NCI-H187 treated with DMSO at 0.1 percent for 48 hours (cell line): ENCODE measurements at places on chromosomes 2 and 18.

GRCh38 chr2:190283783-190284182 is 35.8 kb downstream of the HIBCH start:
- DNase-seq: no peak

DNA sequence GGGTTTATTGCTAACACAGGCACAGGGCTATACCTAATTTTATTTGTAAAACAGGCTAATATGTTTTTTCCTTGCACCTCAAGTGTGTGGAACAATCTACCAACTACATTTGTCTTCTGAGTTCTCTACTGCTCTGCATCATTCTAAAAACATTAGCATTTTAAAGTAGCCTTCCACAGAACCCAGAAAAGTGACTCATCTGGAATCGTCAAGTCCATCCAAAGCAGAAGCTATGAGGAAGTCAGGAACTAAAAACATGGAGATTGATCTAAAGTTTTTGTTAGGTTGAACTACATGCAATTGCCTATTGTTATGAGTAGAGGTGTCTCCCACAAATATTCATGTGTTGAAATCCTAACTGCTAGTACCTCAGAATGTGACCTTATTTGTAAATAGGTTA is 70.9 kb downstream of the SUCLG1 start:
- DNase-seq: no peak

DNA sequence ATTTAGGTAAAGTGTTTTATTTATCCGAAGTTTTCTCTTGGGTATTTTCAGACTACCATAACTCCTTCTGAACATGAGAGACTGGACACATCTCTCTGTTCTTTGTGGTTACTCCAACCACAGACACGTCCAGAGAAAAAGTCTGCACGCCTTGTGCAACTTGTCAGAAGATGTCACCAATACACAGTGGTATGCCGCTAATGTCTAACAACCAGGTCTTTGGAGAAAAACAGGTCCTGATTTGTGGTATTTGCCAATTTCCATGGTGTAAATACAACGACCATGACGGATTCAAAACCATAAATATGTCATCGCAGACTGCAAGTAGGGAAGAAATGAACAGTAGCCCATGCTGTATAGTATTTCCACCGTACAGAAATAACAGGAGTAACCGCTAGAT is 620.6 kb upstream of the ID2 start:
- DNase-seq: no peak

- DNase-seq: no peak
These were observed 10.8 kb downstream of the ANO7 start for GRCh38 chr2:241199286-241199685.

GRCh38 chr18:56235481-56236013 is 402.8 kb downstream of the TXNL1 start:
- DNase-seq: no peak

- no peak for DNase-seq
These were observed 208.4 kb downstream of the TNS1 start for GRCh38 chr2:217794133-217794986.

DNA sequence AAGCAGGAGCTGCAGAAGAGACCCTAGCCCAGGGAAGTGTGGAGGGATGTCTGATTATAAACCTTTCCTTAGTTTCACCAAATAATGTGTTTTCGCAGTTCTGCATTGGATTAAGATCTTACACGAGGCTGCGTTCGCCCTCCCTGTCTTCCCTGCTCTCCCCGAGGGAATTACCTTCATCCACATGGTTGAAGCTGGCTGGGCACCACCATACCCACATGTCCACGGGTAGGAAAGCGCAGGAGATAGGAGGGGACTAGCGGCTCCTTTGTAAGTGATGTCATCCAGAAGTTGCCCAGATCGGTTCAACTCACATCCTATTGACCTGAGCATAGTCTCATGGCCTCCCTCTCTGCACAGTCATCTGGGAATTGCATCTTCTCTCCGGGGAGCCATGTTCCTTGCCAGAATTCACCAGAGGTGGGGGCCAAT is 1.1 kb downstream of the TTL start:
- DNase-seq: no peak

DNA sequence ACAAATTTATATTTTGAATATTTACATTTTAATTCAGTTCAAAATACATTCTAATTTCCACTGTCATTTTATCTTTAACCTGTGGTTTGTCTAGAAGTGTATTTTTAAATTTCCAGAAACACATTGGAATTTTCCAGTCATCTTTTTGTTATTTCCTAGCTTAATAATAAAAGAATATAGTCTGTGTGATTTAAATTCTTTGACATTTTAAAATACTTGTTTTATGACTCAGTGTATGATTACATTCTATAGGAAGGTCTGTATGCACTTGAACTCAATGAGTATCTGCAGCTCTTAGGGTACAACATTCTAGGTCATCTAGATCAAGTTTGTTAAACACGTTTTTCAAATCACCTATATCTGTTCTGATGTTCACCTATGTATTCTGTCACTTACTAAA is 88.3 kb upstream of the MBOAT2 start:
- no peak for DNase-seq

DNA sequence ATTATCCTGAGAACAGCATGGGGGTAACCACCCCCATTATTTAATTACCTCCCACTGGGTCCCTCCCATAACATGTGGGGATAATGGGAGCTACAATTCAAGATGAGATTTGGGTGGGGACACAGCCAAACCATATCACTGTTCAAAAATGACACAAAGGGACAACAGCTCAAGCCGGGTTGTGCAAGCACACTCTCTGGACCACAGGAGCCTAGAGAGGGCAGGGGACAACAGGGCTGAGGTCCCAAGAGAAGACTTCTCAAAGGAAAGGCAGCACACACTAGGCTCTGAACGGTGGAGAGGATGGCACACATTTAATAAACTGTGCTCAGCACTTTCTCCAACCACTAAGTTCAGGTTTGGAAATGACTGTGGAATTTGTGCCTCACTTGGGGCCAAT is 122.1 kb upstream of the PKDCC start:
- no peak for DNase-seq

DNA sequence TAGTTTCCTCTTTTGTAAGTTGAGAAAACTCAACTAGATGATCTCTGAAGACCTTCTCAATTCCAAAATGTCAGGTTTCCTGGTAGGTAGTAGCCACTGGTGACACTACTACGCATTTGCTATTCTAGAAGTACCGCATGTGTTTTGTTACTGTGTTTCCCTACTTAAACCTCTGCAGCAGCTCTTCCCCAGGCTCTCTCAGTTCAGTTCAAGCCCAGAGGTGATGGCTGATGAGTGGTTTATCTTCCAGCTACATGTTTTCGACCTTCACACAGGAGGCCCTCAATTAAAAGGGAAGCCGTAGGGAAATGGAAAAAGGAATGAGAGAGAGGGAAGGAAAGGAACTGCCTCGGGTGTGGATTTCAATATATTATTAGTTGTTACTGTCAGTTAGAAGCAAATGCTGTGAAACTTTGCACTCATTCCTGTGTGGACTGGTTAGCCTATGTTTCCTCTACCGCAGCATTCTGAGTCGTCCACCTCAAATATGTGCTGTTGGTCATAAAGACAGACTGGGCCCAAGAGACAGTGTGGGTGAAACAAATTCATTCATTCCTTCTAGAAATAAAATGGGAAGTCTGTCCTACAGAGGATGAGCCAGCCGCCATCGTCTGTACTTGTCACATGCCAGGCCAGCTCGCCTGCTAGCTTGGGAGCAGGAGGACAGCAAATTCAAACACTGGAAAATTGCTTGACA is 455.2 kb upstream of the RAB12 start:
- DNase-seq: no peak

DNA sequence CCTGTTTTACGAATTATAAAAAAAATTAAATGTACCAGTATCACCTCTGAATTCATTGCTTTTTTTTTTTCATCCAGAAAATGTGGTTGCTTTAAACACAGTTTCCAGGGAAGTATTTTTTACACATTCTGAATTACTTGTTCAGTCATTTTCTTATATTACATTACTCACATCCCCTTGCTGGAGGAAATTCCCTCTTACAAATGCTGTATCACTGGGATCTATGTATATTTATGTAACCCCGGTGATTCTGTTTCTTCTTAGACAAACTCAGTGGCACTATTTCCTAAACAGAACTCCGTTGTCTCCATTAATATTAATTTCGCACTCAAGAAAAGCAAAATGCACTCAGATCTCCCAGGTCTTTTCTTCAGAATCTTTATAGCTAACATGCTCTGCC is 1078.5 kb upstream of the ZEB2 start:
- no peak for DNase-seq

- no peak for DNase-seq
These were observed 43.1 kb upstream of the CHAC2 start for GRCh38 chr2:53724536-53724935.

DNA sequence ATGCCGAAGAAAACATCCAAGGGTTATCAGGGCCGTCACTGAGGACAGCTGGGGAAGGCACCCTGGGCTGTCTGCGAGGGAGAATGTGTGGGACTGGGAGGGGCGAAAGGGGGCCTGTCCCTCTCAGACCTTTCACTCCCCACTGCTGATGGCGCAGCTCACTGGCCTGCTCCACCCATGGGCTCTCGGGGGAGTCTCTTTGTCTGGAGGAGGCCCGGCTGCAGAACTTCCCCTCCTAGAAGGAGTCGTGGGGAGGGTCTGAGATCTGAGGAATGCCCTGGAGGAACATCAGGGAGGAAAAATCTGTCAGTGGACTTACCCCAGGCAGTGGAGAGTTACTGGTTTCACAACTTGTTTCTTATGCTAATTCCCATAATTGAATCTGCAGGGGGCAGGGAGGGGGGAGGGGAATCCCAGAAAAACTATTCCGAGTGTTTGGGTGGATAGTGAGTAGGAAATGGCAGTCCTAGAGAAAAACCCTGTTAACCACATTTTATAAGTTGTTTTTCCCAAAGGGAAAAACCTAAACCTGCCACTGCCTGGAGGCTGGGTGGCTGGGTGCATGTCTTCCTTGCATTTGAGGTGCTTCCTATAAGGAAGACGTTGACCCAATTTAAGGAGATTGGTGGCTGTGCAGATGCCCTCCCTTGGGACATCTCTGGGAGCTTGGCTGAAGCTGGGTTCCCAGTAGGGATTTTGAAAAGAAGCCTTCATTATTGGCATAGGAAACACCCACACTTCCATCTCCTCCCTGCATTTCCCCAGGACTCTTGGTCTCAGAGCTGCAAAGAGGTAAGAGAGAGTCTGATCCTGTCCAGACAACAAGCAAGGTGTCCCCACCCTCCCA is 11.7 kb upstream of the SEMA4C start:
- DNase-seq: no peak

- DNase-seq: no peak
These were observed 5.1 kb downstream of the SERPINB2 start for GRCh38 chr18:63892566-63892965.

DNA sequence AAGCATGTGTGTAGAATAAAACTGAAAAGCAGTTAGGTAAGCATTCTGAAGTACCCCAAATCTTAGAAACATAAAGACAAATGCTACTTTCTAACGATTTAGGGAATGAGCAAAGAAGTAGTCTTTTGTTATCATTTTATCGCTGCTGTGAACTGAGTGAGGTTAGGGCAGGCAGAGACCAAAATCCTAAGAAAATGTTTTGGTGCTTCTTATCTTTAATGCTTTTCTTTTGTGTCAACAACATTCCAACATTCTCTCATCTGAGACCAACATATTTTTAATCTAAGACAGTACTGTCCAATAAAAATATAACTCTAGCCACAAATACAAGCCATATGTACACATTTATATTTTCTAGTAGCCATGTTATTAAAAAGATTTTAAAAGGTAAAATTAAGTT is 789.4 kb upstream of the PIK3C3 start:
- no peak for DNase-seq

- DNase-seq: no peak
These were observed 422.8 kb upstream of the ZEB2 start for GRCh38 chr2:144942516-144943256.

DNA sequence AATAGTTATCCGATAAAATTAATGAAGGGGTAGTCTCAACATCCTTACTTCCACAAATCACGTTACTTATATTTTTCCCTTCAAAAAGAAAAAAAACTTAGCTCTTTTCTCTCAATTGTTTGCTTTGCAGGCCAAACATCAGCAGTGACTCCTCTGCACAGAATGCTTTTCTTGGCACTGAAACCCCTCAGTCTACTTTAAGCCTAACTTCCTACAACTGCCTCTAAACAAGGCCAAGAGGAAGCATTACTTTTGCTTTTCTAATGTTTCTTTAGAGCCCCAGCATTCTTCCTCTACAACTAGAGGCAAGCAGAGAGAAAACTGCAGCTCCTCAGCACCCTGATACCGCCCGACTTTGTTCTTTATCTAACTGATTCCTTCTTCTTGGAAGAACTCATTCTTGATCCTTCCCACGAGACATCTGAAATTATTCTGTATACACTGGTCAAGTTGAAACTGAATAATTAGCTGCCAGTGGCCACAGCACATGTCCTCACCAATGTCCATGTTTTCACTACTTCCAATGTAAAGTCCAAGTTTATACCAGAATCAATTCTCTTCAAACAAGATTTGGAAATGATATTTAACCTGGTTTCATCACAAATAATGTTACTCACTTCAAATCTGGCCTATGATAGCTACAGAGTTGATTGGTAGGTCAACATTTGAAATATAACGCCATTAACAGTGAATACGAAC is 55.3 kb downstream of the DTNB start:
- DNase-seq: no peak

DNA sequence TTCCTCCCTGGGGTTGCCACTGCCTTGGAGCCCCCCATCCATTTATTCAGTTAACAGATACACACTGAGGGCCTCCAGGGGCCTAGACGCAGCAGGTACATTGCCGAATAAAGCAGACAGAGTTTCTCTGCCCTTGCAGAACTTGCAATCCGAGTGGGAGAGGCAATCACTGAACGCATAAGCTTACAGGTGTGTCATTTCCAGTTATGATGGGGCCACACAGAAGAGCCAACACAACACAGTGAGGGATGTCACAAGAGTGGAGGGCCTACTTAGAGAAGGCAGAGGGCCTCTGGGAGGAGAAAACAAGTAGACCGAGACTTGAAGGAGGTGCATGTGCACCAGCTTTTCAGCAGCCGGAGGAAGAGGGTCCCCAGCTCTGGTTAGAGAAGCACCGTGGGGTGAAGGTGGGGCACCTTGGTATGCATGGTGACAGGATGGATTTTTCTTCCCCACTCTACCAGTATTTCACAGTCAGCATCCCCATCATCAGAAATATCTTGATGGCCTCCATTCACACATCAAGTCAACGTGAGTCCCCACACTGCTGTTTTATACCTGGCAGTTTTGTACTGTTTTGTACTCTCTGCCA is 150.9 kb downstream of the SMAD7 start:
- no peak for DNase-seq

GRCh38 chr18:49623571-49623970 is 61.7 kb downstream of the LIPG start:
- DNase-seq: no peak
